NCI-H460 (cell line): ENCODE measurements at places on chromosomes 5 and 9. TPM values are rescaled to one million over a fixed set of nuclear protein-coding genes. Genes with fewer than 3 reads are reported as not detected.

Gene PURA
- total RNA-seq, result 8.6 and 10.2 TPM in 2 replicates

Gene TEX48
- not detected in 2 replicates for total RNA-seq

- DNase-seq, result no peak
Observed at GRCh38 chr5:65577141-65577540, 14.0 kb downstream of the PPWD1 start.

GRCh38 chr9:115941561-115942315, 211.9 kb upstream of the PAPPA start:
- no peak for DNase-seq

Gene SHC3
- 2.0 and 2.4 TPM in 2 replicates for total RNA-seq

Gene FAM13B
- 10.7 and 17.7 TPM in 2 replicates for total RNA-seq

Gene KIF12
- total RNA-seq, result not detected in 2 replicates

DNA sequence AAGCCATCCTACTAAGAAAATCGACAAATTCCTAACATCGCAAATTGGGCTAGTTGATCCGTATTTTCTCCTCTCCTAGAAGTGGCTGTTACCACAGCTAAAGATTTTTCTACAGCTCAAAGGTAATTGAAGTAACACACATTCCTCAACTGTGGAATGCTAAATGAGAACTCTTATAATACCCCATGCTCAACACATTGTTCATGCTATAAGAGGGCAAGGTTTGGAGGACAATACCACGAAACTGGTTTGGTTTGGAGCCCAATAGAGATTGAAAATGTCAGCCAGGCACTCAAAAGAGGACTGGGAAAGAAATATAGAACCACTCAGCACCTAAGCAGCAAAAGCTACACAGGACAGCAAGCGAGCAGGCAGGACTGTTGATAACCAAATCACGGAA, 10.1 kb downstream of the TXN start:
- DNase-seq, result no peak

- DNase-seq, result no peak
Observed at GRCh38 chr5:122835681-122836080, 9.7 kb upstream of the SNX24 start.

GRCh38 chr5:156330141-156330870, 3.3 kb downstream of the SGCD start:
- no peak for DNase-seq

Gene SGCD
- total RNA-seq, result 0.30 TPM in 1 of 2 replicates, not detected in the other

Gene TSSK1B
- not detected in 2 replicates for total RNA-seq

DNA sequence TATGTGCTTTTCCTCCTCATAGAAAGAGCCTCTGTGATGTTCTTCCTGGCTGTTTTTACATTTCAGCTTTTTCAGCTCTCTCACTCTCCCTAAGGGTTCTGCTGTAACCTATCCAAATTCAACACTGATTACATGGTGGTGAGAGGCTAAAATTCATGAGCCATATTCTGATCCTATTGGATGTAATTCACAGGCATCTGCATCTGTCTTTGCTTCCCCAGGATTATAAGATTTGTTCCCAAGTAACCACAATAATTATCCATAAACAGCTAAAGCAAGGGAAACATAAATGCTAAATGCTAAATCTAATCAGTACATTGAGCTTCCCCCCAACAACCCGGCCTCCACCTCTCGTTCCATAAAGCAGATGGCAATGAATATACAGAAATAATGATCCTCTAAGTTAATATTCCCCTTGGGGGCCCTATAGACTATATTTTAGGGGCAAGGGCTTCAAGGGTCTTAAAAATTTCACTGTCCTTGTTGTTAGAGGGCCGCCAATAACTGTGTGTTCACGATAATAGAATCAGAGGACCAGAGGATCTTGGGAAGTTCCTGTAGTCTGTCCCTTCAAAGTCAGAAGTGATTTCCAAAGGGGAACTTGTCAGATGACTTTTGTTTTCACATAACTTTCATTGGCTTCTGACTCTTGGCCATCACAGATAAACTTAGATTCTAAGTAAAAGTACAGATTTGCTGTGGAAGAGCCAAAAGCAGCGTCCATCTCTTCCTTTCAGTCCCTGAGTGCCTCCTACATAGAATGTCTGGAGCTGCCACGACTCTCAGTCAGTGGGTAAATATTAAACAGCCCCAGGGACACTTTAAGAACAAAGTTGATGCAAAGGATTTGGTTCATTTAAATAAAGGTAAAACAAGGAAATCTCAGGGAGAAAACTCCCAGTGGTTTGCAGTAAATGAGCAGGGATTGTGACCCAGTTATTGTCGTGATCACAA, 125.6 kb downstream of the ALDH1A1 start:
- no peak for DNase-seq

DNA sequence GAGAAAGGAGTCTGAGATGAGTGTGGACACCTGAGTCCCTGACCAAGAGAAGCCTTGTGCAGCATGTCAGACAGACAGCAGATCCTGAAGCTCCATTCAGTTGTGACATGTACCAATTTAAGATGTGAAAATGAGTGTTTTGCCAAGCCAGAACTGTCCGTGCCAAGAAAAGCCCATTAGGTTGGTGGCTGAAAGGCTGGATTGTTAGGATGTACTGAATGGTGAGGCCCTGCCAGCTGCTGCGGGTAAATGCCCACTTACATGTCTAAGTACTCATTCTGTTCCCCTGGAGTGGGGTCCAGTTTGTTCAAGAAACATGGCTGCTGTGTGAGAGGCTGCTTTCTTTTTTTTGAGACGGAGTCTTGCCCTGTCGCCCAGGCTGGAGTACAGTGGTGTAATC, 14.6 kb downstream of the DAPK1 start:
- no peak for DNase-seq

Gene IFNA10
- total RNA-seq, result not detected in 2 replicates

DNA sequence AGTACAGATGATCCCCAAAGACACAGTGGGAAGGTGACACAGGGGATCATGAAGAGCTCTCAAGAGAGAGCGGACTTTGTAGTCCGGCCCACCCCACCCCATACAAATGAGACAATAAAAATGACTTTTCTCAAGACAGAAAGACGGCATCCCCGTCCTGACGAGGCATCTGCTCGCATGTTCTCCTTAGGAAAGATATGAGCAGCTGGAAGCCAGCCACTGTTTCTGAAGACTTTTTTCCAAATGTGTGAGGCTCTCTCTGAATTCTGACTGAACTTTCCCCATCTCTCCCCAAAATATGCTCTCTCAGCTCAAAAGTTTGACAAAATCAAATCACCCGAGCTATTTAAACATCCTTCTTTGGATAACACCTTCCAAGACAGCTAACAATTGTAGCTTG, 105.2 kb downstream of the RFK start:
- DNase-seq, result no peak

- DNase-seq, result peak; percentile 97
Observed at GRCh38 chr9:128218518-128219389, 15.6 kb downstream of the DNM1 start.

- no peak for DNase-seq
Observed at GRCh38 chr9:6047020-6047419, 31.6 kb upstream of the RANBP6 start.

GRCh38 chr9:89420397-89421178, 77.3 kb downstream of the SEMA4D start:
- no peak for DNase-seq

Gene MSX2
- total RNA-seq, result 11.7 TPM in 2 replicates

Gene PCDHA6
- total RNA-seq, result not detected in 2 replicates

GRCh38 chr5:147234825-147235635, at the start of gene STK32A:
Gene STK32A, plus strand, starts transcription at chr5:147235026. Its CDS starts 4,609 bp downstream, at chr5:147239635.
- DNase-seq, result peak; percentile 21

- DNase-seq, result peak; percentile 66
Observed at GRCh38 chr5:33148076-33148513, 292.7 kb upstream of the TARS1 start.

Gene NR2F1
- total RNA-seq, result 17.8 and 18.4 TPM in 2 replicates

DNA sequence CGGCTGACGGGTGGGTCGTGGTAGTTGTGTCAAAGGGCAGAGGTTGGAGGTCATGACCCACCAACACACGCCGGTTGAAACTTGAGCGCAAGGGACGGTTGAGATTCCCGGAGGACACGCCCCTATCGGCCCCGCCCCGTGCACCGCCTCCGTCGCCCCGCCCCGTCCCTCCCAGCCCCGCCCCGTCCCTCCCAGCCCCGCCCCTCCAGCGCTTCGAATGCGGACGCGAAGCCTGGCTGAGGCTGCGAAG, 226 bp upstream of the RANBP17 start:
- no peak for DNase-seq

DNA sequence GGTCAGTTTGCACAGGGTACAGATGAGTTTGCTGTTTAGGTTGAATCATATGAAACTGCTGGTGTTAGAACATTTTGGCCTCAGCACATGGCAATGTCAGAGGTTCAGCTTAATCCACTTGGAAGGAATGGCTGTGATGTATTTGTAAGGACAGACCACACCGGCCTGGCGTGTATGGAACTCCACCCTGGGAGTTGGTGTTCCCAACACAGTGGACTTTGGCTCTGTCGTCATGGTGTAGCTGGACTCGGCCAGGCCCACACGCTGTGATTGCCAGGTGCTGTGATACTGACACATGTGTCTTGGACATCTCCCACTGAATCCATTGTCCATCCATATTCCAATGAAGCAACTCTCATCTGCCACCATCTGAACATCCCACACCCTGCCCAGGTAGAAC, 90.3 kb downstream of the ZNF618 start:
- DNase-seq, result no peak

- peak; percentile 70 for DNase-seq
Observed at GRCh38 chr5:167049043-167049663, 1242.3 kb upstream of the WWC1 start.

- DNase-seq, result peak; percentile 92
Observed at GRCh38 chr5:95081500-95081960, 203.4 kb downstream of the MCTP1 start.

DNA sequence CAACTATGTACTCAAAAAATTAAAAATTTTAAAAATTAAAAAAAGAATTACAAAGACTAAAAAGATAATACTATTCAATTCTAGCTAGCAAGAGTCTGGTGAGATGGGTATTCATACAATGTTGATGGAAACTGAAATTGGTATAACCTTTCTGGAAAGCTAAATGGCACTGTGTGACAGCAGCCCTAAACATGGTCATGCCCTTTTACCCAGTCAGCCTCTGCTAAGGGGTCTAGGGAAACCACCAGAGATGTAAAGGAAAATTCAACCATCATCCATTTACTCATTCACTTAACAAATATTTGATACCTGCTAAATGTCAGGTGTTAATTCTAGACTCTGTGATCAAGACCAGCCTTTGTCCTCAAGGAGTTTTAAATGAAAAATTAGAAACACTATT, 29.3 kb downstream of the IL31RA start:
- DNase-seq, result no peak

GRCh38 chr5:6106756-6107155, 271.6 kb downstream of the MED10 start:
- DNase-seq, result no peak
